ENCODE measurements at places on chromosomes 12 and 14.
A peak's percentile ranks its signal among the peaks of the same experiment; 100 is the strongest.

- DNase-seq = peak; percentile 62
- no peak overlapping the region for H3K4me3 ChIP-seq
- peaks cover 27% of the 10 kb centered on the region for H3K4me1 ChIP-seq
- H3K27ac ChIP-seq = 0 out of 2 replicates have a peak overlapping the region, but pooled peaks have one; percentile 16
- no peaks in the 10 kb centered on the region for H3K36me3 ChIP-seq
- H3K27me3 ChIP-seq = no peaks in the 10 kb centered on the region
These were observed 9.2 kb downstream of the DGKA start for GRCh38 chr12:55940065-55940732.

DNA sequence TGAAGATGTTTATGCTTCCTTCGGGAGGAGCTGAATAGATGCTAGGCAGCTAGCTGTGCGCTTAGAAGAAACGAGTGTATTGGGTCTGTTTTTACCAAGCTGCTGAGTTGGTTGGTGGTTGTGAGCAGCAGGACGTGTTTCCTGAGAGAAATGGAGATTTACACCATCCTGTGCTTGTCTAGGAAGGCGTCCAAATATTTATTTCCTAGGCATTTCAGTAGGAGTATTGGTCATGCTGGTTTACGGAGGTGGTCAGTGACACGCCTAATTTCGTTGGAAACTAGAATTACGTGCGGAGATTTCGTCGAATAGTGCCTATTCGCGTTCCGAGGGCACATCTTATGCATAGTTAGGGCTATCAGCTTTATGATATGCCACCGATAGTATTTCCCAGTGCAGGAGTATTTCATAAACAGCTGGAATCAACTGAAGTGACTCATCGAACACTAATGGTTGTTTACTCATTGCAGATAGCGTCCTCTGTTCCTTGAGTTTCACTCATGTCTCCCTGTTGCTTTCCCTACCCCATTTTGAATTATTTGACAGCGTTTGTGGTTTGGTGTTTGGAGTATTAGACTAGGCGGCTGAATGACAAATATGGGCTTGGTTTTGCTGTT is 780 bp downstream of the TBC1D15 start:
- H3K4me3 ChIP-seq = peak overlapping the region; percentile 79
- peaks cover 28% of the 10 kb centered on the region for H3K4me1 ChIP-seq
- H3K36me3 ChIP-seq = 0 out of 2 replicates have a peak, but pooled peaks cover 4% of the 10 kb centered on the region
- DNase-seq = no peak
- H3K27ac ChIP-seq = peak overlapping the region; percentile 92

- no peaks in the 10 kb centered on the region for H3K4me1 ChIP-seq
- H3K27ac ChIP-seq = no peak overlapping the region
- peak; percentile 50 for DNase-seq
- H3K36me3 ChIP-seq = no peaks in the 10 kb centered on the region
- H3K27me3 ChIP-seq = peaks cover 49% of the 10 kb centered on the region
These were observed 24.9 kb downstream of the SLC6A12 start for GRCh38 chr12:188910-189621.

- no peak overlapping the region for H3K4me3 ChIP-seq
- no peaks in the 10 kb centered on the region for H3K4me1 ChIP-seq
- H3K27ac ChIP-seq = no peak overlapping the region
These were observed 243.0 kb downstream of the TTC8 start for GRCh38 chr14:89067293-89067972.

DNA sequence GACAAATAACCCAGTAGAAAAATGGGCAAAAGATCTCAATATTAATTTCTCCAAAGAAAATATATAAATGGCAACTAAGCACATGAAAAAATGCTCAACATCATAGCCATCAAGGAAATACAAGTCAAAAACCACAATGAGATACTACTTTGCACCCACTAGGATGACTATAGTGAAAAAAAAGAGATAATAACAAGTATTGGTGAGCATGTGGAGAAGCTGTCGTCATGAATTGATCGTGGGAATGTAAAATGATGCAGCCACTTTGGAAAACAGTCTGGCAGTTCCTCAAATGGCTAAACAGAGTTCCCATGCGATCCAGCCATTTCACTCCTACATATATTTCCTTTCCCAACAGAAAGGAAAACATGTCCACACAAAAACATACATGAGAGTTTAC is 18.1 kb downstream of the JDP2 start:
- H3K36me3 ChIP-seq = peaks cover 59% of the 10 kb centered on the region
- H3K4me3 ChIP-seq = no peak overlapping the region
- H3K27ac ChIP-seq = no peak overlapping the region
- no peaks in the 10 kb centered on the region for H3K27me3 ChIP-seq
- no peak for DNase-seq
- H3K4me1 ChIP-seq = peaks cover 61% of the 10 kb centered on the region

DNA sequence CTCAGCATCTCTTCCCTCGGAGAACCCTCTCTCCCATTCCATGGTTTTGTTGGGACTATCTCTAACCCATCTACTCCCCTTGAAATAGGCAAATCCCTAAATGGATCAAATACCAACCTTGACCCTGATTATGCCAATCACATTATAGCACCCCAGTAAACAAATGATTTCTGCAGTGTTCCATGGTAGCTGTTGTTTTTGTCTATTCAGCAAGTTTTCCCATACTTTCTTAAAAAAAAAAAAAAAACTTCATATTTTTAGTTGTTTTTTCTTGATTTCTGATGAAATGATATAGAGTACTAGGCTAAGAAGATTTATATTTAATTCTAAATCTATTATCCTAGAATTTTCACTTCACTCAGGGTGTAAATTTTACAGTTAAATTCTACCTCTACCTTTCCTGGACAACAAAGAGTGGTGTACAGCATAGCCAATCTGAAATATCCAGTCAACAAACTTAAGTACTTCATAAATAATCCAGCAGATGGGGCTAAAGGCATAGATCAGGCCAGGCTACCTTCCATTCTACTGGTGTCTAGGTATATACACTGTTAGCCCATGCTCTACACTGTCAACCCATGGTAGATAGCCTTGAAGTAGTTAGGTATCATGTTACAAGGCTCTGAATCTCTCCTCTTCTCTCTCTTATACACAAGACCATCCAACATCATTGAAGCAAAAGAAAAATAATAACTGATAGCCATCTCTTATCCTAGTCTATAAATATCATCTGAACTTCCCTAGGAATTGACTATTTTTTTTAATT is 82.2 kb downstream of the PLEKHG7 start:
- H3K36me3 ChIP-seq = no peaks in the 10 kb centered on the region
- H3K4me1 ChIP-seq = no peaks in the 10 kb centered on the region
- no peaks in the 10 kb centered on the region for H3K27me3 ChIP-seq
- H3K27ac ChIP-seq = no peak overlapping the region
